ENCODE measurements at places on chromosomes 2 and 18.

GRCh38 chr2:24579053-24579803, 88.2 kb downstream of the NCOA1 start:
- no peak for DNase-seq

DNA sequence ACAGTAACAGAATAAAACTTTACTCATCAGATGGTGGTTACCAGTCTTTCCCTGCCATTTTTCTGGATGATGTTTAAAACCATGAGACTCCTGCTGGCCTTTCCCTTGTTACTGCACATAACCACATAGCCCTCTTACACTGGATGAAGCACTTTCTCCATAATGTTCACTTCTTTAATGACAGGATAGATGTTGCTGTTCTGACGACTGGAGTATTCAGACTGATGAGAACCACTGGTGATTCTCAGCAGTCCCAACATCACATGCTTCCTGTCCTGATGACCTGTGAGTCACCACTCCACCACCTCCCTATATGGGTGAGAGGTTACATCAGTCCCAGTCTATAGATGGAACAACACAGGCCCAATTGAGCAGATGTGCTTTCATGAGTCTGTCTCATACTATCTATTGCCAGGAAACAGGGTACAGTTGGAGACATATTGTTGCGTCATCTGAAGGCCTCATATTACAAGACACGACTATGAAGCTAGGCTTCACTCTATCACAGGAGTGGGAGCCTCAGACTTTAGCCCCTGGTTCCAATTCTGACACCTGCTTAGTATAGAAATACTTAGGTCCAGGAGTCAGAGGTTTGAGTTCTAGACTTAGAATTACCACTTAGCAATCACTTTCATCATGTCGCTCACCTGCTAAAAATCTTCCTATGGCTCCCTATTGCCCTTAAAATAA, 145.7 kb upstream of the KLF7 start:
- no peak for DNase-seq

DNA sequence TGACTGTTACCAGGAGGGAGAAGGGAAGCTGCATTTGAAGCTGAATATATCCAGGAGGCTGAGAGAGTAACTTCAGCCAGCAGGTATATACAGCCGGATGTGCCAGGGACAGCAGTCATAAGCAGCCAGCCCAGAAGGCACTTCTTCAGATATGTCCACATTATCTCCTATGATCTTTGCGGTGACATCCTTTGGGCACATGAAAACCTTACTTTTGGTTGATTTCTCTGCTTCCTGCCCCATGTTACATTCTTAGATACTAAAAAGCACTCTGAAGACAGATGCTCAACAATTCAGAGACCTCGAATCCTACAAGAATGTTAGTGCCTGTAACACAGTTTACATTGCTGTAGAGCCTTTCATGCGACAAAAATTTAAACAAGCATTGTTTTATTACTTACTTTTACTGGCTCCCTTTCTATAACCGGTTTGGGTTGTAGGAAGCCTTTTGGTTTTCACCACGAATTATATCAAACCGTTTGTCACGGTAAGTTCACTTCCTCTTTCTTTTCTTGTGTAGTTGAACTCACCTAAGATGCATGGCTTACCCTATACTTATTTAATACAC, 50.3 kb upstream of the TLK1 start:
- DNase-seq: peak; percentile 53

- DNase-seq: no peak
These were observed 59.9 kb downstream of the ABCB11 start for GRCh38 chr2:168971261-168971660.

DNA sequence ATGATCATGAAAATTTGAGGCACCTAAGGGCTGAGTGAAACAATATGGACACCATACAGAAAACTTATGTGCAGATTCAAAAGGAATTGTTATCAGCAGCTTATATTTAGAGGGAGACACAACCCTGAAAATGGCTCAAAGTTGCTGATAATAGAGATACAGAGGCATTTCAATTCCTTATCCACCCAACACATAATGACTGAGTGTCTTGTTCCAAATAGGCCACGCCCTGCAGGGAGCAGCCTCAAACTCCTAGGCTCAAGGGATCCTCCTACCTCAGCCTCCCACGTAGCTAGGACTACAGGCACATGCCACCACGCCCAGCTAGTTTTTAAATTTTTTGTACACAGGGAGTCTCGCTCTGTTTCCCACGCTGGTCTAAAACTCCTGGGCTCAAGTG, 79.0 kb downstream of the LBH start:
- DNase-seq: no peak

DNA sequence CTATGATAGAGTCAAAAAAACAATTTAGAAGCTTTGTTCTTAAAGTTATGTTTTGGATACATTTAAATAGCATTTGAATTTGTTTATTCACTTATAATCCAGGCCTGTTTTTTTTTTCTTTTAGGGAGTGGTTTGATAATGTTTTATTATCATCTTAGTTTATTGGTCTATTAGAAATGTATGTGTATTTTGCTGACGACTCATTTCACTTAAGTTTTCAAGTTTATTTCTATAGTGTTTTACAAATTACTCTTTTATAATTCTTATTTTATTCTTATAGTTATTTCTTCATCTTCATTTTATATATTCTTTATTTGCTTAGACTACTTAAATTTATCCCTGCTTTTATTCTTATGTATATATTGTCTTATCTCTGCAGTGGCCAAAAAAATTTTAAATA, 804.5 kb downstream of the NR4A2 start:
- DNase-seq: no peak

GRCh38 chr18:58298251-58299134, 254.5 kb downstream of the NEDD4L start:
- no peak for DNase-seq

GRCh38 chr2:150983314-150983897, 278.3 kb downstream of the RBM43 start:
- no peak for DNase-seq

GRCh38 chr2:196067088-196067382, 1.6 kb downstream of the DNAH7 start:
- DNase-seq: no peak

All from GM12864 (cell line).